ENCODE measurements at places on chromosomes 13 and 19. TPM values are rescaled to one million over a fixed set of nuclear protein-coding genes. Genes with fewer than 3 reads are reported as not detected.

DNA sequence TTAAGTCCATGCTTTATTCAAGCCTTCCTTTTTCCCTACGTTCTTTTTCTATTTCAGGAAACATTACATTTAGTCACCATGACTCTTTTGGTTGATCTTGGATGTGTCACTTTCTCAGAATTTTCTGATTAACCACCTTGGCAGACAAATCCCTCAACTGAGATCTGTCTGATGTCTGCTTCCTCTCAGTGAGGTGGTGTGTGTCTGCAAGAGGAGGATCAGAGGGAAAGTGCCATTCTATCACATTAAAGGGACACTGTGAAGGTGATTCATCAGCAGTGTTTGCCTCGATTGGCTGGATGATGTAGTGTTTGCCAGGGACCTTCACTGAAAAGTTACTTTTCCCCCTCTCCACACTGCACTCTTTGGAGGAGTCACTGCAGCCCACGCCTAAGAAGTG, 3.0 kb upstream of the CCNP start:
- H3K27me3 ChIP-seq = peaks cover 28% of the 10 kb centered on the region
- DNase-seq = no peak
- H3K27ac ChIP-seq = no peak overlapping the region
- peaks cover 19% of the 10 kb centered on the region for H3K4me1 ChIP-seq

DNA sequence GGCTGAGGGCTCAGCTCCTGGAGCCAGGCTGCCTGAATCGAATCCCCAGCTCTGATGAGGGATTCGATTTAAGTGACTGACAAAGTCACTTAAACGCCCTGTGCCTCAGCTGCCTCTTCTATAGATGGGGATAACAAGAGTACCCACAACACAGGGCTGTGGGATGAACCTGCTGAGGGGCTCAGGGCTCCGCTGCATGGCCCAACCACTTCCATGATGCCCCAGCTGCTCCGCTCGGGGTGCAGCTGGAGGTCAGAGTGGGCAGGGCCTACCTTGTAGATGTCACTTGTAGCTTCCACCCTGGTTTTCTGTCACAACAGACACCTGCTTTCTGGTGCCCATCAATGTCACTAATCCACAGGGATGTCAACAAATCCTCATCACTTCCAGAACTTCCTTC, 39.2 kb downstream of the STK24 start:
- H3K4me3 ChIP-seq = no peak overlapping the region
- no peaks in the 10 kb centered on the region for H3K36me3 ChIP-seq
- peaks cover 96% of the 10 kb centered on the region for H3K4me1 ChIP-seq
- DNase-seq = no peak

FFAR2 gene
- not detected for total RNA-seq

C2CD4C gene
- total RNA-seq = 0.53 TPM

WDR88 gene
- total RNA-seq = not detected

Measured in gastrocnemius medialis (tissue), 4 donors.